ENCODE measurements at places on chromosomes 13 and 19. TPM values are rescaled to one million over a fixed set of nuclear protein-coding genes. Genes with fewer than 3 reads are reported as not detected.
A peak's percentile ranks its signal among the peaks of the same experiment; 100 is the strongest.

Gene TMEM59L
- 34.5 TPM for total RNA-seq

GRCh38 chr13:24271231-24271600 is 38.2 kb upstream of the C1QTNF9 start:
- DNase-seq, result no peak

DNA sequence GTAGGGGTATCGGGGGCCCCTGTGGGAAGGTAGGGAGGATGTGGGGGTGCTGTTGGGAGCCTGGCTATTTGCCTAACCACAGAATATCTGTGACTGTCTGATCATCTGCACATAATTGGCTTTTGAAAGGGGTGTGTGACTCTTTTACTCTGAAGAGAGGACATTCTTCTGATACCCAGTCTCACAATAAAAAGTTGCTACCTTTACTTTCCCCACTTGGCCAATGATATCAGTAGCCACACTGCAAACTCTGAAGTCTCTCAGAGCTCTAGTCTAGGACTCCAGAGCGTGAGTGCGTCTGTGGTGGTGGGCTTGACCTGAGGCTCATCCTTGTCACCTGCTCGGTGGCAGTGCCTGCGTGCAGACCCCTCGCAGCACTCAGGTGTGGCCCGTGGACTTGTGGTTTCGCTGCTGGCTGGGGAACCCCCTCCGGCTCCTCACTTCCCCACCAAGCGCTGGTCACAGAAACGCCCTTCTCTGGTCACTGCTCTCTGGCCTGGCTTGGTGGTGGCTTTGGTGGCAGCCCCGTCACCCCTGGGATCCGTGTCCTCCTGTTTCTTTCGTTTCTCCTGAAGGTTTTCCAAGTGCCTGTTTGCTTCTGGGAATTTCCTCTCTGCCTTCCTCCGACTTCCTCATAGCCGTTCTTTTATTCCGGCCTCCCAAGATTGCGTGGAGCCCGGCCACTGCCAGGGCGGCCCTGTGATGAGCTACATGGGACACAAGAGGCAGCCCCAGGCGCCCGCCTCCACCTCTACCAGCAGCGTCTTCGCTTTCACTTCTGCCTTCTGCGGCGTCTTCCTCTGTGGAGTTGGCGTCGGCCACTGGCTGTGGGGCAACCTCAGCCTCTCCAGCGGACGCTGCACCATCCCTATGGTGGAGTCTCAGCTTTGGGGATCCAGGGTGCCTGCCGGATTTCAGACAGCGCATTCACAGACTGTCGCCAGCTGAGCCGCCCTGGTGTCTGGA is 78.0 kb downstream of the ATP11A start:
- DNase-seq, result no peak

DNA sequence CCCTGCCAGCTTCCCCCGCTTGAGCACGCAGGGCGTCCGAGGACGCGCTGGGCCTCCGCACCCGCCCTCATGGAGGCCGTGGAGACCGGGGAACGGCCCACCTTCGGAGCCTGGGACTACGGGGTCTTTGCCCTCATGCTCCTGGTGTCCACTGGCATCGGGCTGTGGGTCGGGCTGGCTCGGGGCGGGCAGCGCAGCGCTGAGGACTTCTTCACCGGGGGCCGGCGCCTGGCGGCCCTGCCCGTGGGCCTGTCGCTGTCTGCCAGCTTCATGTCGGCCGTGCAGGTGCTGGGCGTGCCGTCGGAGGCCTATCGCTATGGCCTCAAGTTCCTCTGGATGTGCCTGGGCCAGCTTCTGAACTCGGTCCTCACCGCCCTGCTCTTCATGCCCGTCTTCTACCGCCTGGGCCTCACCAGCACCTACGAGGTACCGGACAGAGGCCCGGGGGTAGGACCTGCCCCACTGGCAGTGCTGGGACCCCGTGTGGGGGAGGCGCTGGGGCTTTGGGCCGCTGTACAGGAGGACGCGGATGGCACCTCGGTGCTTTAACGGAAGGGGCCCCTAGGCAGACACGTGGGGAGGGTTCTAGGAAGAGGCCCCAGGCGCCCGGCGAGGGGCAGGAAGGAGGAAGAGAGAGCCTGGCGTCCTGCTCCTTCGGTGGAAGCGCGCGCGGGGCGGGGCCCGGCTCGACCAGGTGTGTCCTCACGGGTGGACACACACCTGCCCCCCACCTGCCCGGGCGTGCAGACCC is 681 bp downstream of the SLC5A5 start:
- no peak for DNase-seq

DNA sequence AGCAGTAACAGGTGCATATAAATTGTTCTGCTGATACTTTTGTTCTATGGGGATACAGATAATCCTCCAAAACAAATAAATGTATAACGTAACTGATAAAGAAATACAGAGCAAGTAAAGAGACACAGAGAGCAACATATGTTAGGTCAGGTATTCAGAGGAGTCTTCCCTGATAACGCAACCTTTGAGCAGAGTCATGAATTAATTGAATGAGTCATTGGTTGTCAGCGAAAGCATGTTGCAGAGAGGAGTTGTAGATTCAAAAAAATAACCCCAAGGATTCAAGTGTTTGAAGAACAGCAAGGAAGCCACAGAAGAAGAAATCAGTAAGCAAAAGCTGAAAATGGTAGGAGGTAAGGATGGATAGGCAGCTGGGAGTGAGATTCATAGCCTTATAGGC is 245.2 kb downstream of the TBC1D4 start:
- DNase-seq, result no peak

GRCh38 chr13:114309086-114309485 is 5.2 kb upstream of the CHAMP1 start:
- no peak for DNase-seq

Gene ZNF154
- 42.7 TPM for total RNA-seq

DNA sequence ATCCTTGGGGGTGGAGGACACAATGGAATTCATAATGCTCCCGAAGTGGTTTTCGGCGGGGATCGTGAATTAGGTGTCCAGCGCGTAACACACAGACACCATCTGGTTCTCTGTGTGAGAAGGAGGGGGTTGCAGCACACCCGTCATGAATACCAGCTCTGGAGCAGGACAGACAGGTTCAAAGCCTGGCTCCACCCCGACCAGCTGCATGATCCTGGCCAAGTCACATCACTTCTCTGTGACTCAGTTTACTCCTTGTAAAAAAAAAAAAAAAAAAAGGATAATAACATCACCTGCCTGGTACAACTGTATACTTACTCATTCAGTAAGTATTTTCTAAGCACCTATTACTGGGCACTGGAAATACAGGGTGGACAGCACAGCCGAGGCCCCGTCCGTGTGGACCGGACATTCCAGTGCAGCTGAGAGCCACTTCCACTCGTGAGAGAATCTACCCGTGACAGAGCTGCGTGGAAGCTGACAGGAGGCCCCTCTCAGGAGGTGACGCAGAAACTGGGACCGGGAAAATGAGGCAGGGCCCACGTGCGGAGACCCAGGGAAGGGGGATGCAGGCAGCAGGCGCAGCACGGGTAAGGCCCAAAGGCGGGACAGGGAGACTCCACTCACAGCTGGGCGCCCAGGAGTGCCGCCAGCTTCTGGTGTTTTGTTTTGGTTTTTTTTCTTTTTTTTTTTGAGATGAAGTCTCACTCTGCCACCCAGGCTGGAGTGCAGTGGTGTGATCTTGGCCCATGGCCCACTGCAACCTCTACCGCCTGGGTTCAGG is 12.0 kb downstream of the RDH13 start:
- no peak for DNase-seq

DNA sequence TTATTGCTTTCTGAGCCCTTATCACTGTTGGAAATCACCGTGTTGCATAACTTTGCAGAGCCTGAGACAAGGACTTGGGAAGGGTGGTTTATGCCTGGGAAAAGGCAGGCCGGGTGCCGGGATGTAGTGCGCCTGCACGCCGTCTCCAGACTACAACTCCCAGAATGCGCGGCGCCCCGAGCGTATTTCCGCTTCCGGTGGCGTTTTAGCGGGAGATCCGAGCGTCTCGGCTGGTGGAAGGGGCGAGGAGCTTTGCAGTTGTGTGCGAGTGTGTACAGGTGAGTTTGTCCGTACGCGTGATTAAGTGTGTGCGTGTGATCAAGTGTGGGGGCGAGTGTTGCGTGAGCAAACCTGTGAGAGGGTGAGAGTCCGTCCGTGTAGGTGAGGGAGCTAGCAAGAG is 75.4 kb downstream of the PEG3 start:
- DNase-seq, result peak; percentile 76

GRCh38 chr13:41356786-41357185 is 45.7 kb downstream of the NAA16 start:
- DNase-seq, result no peak

Gene LILRA1
- 0.16 TPM for total RNA-seq

DNA sequence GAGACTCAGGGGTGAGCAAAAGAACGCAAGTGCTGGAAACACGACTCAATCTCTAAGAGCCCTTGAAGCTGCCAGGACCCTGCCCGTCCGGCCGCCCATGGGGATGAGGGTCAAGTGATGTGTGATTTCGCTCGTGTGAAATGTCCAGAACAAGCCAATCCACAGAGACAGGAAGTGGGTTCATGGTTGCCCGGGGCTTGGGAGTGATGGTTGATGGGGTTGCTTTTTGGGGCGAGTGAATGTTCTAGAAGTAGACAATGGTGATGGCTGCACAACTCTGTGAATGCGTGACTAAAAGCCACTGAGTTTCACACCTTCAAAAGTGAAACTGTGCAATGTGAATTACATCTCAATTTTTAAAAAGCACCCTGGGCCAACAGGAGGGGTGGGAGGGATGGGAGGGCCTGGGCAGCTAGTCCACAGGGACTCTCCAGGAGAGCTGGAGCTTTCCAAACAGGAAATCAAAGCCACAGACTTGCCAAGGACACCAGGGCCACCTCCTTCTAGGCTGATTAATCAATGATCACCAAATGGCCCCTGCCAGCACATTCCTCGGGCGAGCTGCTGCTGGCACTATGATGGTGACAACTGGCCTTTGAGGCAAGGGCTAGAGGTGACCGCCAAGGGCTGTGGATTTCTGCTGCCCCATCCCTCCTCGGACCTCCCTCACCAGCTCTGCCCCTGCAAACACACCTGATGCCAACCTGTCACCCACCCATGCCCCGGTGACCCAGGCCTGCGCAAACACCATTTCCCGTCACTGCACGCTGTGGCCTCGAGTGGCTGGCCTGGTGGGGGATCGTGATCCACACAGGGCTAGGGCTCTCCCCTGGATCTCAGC is 14.0 kb downstream of the DPP9 start:
- DNase-seq, result no peak

Gene KLHL1
- 106 TPM for total RNA-seq

DNA sequence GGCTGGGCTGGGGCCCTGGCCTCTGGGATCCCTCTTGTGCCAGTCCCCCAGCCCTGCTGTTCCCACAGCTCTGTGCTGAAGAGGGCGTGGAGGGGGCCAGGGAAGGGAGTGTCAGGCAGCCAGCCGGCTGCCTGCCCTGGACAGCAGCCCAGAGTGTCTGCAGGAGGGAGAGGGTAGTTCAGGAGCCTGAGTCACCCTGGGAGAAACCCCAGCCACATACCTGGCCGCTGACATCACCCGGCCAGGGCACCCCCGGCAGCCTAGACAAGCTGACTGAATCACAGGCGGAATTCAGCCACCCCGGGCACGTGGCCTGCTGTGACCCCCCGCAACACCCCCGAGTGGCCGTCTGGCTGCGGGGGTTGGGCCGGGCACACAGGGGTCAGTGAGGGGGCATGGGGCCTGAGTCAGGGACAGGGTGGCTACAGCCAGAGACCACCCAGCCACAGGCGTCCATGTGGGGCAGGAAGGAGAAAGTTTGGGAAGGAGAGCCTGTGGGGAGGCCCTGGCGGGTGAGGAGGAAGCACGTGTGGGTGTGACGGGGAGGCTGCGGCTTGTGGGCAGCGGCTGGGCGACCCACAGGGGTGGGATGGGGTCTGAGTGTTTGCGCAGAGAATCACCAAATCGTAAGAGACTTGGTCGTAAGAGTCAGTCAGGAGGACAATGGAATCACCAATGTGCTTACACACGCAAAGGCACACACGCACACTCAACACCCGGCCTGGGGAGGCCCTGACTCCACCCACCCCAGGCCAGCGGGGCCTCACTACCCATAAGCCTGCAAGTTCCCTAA is 11.9 kb upstream of the FOSB start:
- no peak for DNase-seq

Gene FXYD7
- total RNA-seq, result 24.0 TPM

GRCh38 chr13:94703271-94703670 is 9.1 kb downstream of the SOX21 start:
- DNase-seq, result no peak

GRCh38 chr19:29277102-29277501 is 64.2 kb upstream of the UQCRFS1 start:
- no peak for DNase-seq

DNA sequence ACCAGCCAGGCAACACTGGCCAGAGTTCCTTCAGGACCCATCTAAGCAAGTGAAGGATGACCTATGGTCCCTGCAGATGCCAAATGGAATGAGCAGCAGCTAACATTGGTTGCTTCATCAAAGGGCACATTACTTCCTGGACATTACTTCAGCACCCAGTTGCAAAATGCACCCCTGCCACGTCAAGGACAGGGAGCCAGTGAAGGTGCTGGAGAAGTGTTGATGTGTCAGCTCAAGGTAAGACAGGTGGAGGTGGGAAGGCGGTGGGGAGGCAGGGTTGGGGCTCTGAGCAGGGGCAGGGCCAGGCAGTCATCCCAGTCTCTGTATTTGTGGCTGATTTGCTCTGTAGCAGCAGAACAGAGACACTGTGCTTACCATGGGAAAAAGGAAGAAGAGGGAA is 14.6 kb downstream of the CSNK1A1L start:
- no peak for DNase-seq

Gene USHBP1
- total RNA-seq, result 0.47 TPM

GRCh38 chr13:20702915-20703779 is at the start of gene IL17D:
Gene IL17D, plus strand, starts transcription at chr13:20703699. Its CDS starts 303 bp downstream, at chr13:20704002.
- DNase-seq, result peak; percentile 64

DNA sequence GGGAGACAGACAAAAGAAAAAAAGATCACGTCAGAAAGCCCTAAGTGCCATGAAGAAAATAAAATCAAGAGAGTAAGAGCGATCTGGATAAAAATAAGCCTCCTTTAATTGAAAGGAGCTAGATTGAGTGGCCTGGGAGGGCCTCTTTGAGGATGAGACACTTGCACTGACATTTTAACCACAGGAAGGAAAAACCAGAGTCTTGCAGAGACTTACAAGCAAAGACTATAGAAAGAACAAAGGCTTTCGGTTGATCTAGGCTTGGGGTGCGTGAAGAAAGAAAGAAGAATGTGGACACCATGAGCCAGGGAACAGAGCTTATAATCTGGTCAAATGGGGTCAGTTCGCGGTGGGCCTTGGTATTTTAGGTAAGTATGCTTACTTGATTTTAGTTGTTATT is 342.7 kb downstream of the COG6 start:
- DNase-seq, result no peak

DNA sequence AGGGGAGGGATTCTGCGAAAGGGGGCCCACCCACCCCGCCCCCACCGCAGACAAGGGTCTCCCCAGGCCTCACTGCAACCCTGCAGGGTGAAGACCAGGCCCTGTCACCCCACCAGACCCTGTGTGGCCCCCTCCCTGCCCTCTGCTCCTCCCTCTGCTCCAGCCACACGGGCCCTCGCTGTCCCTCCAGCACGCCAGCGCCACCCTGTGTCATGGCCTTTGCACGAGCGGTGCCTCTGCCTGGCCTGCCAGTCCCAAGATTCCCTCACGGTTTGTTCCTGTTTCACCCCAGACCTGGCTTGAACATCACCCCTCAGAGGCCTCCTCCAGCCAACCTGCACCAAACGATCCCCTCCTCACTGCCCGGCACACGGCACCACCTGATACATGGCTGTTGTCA is 27.3 kb downstream of the PIP5K1C start:
- DNase-seq, result no peak

Data from occipital lobe (tissue), 3 donors.